ENCODE measurements at places on chromosomes 6 and 20.
A peak's percentile ranks its signal among the peaks of the same experiment; 100 is the strongest.

DNA sequence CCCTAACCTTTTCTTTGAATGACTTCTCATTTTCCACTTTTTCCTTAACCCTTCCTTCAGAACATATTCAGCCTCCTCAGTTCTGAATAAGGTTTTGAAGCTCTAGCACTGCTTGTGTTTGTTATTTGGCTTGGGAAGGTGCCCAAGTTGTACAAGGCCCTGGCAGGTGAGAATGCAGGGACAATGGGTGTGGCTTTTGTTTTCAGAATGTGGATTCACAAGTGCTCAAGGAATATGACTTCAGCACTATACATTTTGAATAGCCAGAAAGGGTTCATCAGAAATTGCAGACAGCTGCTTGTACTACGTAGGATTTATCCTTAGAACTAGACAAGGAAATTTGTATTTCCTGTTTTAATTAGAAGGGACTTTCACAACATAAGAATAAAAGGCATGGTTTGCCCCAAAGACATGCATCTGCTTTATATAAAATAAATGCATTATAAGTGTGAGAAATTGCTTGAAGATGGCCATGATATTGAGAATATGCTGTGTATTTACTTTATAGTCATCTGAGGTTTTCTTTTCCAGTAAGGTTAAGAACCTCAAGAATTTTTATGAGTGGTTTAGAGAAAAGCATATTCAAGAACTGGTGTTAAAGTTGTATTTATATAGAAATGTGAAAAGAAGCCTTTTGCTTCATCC is 29.3 kb upstream of the PRDM1 start:
- no peak for DNase-seq

GRCh38 chr6:148693882-148694484 is 52.8 kb upstream of the UST start:
- DNase-seq = no peak

DNA sequence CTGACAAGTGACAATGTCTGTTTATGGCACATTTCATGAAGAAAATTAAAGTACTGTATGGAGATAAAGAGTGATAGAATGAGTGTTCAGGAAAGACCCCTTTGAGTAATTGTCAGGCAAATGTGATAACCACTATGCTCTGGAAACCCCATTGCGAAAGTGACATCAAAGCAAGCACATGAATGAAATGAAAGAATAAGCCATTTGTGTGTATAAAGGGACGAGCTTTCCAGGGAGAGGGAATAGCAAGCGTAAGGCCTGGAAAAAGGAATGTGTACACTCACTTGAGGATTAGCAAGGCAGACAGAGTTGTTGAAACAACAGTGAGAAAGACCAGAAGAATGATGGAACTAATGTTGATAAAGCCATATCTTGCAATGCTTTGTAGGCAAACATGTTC is 490.0 kb downstream of the GRIK2 start:
- DNase-seq = no peak

- DNase-seq = no peak
These were observed 30.1 kb downstream of the SF3B5 start for GRCh38 chr6:144065213-144065660.

DNA sequence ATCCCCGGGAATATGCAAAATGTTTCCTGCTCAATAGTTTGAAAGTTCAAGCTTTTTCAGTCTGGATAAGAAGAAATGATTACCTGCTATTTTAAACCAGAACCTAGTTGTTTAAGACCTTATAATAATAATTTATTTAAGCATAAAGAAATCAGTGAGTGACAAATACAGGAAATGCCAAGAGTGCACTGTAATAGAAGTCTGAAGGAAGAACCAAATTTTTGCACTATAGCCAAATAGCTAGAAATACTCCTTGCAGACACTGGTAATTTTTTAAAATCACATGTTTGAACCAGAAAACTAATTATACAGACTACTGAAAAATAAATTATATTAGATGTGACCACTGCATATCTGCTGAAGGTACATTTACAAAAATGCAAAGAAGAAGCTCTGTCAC is 93.2 kb downstream of the MMS22L start:
- DNase-seq = no peak

GRCh38 chr20:33945391-33946081 is 48.2 kb upstream of the RALY start:
- DNase-seq = peak; percentile 38

DNA sequence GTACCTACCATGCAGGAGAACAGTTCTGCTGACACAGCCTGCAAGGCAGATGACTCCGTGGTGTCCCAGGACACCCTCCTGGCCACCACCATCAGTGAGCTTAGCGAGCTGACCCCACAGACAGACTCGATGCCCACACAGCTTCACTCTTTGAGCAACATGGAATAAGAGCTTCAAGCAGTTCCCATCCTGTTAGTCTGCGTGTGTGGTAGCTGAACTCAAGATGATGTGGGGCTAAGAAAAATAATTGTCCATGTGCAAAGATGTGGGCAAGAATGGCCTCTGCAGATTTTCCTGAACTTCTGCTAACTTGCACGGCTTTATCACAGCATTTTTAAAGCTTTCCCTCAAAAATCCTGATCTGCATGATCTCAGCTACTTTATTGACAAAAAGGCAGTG is 8.3 kb downstream of the GZF1 start:
- no peak for DNase-seq

DNA sequence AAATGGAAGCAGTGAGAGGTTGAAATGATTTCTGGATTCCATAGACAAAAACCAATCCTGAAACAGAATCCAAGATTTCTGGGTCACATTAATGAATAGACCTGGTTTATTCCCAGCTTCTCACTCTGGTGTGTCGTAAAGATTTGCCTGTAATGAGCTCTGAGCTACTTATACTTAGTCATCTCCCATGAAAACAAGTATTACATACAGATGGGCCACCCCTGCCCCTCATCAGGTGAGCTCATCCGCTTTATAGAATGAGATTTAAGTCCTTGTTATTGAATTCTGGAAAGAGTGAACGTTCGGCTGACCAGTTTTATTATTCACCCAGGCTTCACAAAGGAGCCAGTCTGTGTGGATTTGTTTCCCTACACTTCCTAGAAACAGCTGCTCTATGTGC is 47.1 kb upstream of the TMEM181 start:
- DNase-seq = no peak

- DNase-seq = no peak
These were observed 77.6 kb upstream of the BACH2 start for GRCh38 chr6:90374201-90374600.

GRCh38 chr6:42387336-42387735 is 64.4 kb downstream of the TRERF1 start:
- no peak for DNase-seq

- no peak for DNase-seq
These were observed 309.3 kb upstream of the SUPT3H start for GRCh38 chr6:45686841-45687569.

DNA sequence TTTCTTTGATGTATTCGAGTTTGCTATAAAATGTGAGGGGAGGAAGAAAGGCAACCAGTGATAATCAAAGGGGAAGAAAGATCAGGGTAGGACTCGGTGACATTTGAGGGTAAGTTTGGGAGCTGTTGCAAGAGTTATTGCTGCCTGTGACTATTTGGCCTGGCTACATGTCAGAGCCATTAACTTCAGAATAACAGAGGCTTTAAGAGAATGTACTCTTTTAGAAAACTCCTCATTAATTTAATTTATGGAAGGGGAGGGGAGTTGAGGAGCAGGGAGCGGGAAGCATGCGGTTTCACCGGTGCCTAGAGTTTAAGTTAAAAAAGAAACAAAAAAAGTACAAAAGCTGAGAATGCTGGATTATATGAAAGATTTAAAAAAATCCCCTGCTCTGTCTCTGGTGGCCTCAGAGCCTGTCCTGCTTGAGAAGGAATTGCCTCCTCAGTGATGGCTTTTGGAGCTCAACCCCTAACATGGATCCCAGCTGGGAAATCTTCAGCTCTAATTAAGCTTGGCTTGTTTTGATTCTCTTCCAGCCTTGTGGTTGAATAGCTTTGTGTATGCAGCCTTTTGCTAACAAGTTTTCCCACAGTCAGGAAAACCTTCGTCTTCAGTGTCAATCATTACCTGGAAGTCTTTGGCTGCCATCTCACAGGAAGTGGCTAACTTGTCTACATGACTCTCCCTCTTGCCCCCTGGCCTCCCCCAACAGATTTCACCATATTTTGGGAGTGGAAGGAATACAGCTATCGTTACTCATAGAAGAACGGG is 238.2 kb downstream of the SOX4 start:
- DNase-seq = no peak

DNA sequence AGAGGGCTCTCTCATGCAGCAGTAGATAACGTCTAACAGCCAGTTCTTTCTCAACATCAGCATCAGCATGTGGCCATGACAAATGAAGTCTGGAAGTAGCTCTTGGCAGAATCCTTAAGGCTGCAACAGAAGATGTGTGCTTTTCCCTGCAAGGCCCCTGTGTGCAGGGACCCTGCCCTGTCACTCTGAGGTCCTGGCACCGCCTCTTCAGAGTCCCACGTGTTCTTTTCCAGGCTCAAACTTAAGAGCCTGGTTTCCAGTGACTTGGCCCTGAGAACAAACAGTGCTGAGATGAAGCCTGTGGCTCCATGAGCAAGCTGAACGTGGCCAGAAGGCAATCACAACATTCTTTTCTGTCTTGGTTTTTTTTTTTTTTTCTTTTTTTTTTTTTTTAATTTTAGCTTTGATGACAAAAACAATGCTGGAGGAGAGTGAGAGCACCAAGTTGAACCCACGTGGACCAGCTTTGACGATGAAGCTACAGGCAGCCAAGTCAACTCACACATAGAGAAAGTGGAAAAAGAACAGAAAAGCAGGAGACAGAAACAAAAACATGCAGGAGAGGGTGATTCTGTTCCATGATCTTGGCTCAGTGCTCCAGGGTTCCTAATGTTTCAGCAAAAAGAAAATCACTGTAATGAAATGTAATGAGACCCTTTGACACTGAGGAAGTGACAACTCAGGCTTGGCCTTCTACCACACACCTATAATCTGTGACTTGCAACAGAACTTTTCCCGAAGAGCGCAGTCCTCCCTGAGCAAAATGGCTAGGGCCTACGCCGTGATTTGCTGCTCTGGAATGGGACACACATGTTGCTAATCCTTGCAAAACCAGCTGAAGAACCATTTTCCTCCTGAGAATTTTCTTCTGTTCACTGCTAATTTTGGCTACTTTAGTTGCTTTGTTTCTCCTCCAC is 86.1 kb downstream of the FOXC1 start:
- no peak for DNase-seq

DNA sequence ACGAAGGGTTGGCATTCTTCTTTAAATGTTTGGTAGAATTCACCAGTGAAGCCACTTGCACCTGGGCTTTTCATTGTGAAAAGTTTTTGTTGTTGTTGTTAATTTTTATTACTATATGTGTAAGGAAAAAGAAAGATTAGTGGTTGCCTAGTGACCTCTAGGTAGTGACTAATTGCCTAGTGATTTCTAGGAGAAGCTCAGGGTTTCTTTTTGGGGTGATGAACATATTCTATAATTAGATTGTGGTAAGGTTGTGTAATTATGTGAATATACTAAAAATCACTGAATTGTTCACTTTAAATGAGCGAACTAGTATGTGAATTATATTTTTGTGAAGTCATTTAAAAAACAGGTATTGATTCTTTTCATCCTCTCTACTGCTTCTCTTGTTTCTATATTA is 123.8 kb upstream of the TMEM170B start:
- no peak for DNase-seq

- no peak for DNase-seq
These were observed 641 bp downstream of the SF3B5 start for GRCh38 chr6:144094731-144095133.

- DNase-seq = no peak
These were observed 75.8 kb downstream of the EFHC1 start for GRCh38 chr6:52495922-52496321.

DNA sequence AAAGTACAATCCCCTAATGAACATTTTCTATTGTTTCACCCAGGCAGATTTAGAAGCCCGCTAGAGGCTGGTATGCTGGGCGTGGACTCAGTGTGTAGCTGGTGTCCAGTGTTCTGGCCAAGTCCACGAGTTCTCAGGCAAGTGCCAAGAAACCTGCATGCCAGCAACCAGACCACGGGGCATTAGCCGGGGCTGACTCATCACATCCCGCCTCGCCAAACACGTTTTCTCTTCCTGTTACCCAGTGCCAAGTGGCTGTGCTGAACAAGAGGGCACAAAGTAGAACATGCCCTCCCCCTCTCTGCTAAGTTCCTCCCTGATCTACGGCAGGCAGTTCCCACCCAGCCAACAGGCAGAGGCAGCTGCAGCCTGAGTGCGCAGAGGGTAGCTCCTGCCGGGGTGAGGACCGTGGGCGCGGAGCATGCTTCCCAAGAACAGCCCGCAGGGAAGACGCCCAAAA is 29.6 kb downstream of the RAMACL start:
- peak; percentile 78 for DNase-seq

DNA sequence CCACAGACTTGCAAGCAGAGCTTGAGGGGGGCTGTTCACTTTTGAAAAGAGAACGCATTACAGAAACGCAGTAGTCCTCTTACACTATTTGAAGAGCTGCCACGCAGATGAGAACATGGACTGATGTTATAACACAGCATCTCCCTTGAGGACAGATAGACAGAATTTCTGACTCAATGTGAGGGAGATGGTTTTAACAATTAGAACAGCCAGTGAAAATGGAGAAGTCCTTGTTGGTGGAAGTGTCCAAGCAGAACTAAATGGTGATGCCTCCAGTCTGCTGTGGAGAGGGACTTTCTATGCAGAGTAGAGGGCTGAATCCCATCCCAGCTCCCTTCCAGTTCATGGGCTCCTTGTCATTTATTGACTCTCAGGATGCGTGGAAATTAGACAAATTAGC is 100.0 kb downstream of the RREB1 start:
- DNase-seq = no peak

DNA sequence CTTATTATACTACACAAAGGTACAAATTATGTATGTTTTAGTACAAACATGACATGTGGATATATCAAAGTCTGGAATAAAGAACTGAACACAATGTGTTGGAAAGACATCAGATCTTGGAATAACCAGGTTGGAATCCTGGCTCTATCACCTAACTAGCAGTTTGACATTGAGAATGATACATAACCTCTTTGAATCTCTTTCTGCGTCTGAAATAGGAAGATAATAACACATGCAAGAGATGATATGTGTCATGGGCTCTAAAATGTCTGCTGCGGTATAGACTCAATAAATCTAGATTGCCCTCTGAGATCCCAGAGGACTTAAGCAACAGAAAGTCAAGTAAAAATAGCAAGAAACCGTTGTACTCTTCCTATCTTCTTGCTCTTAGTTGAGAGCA is 66.8 kb upstream of the CCN2 start:
- no peak for DNase-seq

- no peak for DNase-seq
These were observed 51.1 kb downstream of the EIF2S2 start for GRCh38 chr20:34060970-34061369.
